ENCODE measurements at places on chromosomes 6 and 20.

- DNase-seq: no peak
These were observed 8.4 kb upstream of the CABLES2 start for GRCh38 chr20:62415354-62416111.

GRCh38 chr6:159540152-159540551 lies 152.9 kb downstream of the SOD2 start:
- DNase-seq: no peak

GRCh38 chr6:167817729-167818128 lies 9.0 kb upstream of the AFDN start:
- no peak for DNase-seq

GRCh38 chr6:166483026-166483425 lies 100.3 kb upstream of the MPC1 start:
- no peak for DNase-seq

DNA sequence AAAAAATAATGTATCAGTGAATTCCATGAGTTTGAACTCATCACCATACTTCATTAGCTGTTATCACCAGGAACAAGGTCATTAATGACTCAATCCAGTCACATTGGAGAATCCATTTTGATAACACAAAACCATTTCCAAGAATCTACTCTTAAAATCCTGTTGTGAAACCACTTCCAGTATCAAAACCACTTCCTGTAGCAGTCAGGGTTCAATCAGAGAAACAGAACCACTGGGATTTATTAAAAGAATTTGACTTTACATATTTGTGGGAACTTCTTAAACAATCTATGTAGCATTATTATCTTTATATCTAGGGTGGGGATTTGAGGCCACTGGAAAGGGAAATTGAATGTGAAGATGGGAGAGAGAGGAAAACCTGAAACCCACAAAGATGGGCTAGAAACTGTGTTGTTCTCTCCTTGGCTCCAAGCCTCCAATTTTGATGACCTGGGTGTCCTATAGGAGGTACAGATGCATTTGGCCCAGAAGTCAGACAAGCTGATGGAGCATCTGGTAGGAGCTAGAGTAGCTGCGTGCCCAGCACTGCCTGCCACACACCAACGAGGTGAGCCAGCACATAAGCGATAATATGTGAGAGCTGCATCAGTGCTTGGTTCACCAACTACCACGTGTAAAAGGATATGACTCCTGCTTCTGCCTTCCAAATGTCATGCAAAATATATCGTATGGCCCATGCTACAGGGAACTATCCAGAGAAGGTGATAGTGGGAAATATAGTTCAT lies 117.0 kb downstream of the TMEM200A start:
- no peak for DNase-seq

DNA sequence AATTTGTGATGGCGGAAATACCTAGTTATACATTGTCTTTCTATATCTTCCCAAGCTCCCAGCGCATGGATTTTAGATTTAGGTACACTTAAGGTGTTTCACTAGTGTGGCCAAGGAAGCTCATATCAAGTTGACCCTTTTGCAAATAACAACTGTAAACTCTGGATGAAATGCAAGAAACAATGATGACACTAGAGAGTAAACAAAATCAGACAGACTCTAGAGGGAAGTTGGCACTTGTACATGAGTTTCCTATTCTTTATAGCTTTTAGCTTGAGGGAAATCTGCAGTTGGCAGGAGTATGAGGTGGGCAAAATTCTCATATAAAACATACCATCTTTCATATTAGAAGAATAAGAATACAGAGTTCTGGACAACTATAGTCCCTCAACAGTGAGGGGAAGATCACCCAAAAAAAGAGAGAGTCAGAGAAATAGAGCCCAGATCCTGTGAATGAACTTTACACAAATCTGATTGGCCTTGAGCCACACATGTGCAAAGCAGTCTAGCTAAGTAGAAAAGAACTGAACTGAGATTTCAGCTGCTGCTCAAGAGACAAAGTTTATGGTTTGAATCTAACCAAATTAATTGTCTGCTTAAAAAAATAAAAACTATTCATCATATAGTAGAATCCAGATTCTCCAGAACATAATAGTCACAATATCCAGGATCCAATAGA lies 26.1 kb downstream of the TXLNB start:
- no peak for DNase-seq

- DNase-seq: no peak
These were observed 129.3 kb upstream of the KCNK16 start for GRCh38 chr6:39451831-39452230.

DNA sequence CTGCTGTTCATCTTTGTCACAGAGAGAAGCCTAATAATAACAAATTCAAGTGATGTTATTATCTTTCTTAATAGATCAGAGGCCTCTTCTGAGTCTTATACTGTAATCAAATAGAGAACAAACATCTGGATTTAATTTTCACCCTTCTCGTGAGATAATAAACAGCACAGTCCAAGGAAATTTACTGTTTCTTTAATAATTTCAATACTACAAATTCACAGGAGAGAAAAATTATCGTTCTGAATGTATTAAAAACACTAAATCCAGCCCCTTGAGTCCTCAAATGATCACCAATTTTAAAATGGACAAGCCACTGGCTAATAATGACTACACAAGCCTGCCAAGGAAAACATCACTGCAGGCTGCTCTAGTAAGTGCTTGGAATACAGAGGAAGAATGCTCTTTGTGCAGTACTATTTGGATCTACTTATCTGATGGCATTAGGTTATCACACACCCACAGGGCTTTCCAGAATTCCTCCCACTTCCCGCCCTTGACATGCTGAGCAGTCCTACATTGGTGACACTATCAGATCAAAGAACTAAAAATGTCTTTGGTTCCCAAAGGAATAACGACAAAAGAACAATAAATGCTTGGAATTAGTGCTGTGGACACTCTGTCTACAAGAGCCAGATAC lies 38.1 kb downstream of the SYNE1 start:
- no peak for DNase-seq

GRCh38 chr6:1606780-1607515 lies 2.8 kb upstream of the FOXC1 start:
- no peak for DNase-seq

- DNase-seq: no peak
These were observed 467.1 kb upstream of the RNF217 start for GRCh38 chr6:124494956-124495664.

- DNase-seq: no peak
These were observed 21.0 kb upstream of the NOL4L start for GRCh38 chr20:32606107-32606506.

- DNase-seq: peak; percentile 66
These were observed 15.8 kb downstream of the AARS2 start for GRCh38 chr6:44297063-44298038.

GRCh38 chr6:24079076-24079475 lies 46.9 kb upstream of the NRSN1 start:
- DNase-seq: no peak

- DNase-seq: no peak
These were observed 23.4 kb upstream of the CCN5 start for GRCh38 chr20:44691424-44692423.

GRCh38 chr20:2799688-2800520 lies 523 bp downstream of the CPXM1 start:
- DNase-seq: no peak

DNA sequence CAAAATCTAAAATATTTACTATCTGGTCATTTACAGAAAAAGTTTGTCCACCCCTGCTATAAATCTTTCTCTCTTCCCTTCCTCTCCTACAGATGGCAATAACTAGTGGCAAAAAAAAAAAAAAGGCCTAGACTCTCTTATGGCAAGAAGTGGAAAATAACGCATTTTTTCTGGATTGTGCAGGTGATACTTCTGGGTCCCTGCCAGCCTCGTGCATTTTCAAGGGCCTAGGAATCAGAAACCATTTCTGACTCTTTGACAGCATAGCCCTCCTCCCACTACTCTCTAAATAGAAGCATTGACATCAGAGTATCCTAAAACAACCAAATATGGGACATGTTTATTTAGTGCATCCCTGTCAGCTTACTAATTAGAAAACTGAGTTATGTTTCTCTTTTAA lies 251.0 kb downstream of the KHDC1L start:
- DNase-seq: no peak

DNA sequence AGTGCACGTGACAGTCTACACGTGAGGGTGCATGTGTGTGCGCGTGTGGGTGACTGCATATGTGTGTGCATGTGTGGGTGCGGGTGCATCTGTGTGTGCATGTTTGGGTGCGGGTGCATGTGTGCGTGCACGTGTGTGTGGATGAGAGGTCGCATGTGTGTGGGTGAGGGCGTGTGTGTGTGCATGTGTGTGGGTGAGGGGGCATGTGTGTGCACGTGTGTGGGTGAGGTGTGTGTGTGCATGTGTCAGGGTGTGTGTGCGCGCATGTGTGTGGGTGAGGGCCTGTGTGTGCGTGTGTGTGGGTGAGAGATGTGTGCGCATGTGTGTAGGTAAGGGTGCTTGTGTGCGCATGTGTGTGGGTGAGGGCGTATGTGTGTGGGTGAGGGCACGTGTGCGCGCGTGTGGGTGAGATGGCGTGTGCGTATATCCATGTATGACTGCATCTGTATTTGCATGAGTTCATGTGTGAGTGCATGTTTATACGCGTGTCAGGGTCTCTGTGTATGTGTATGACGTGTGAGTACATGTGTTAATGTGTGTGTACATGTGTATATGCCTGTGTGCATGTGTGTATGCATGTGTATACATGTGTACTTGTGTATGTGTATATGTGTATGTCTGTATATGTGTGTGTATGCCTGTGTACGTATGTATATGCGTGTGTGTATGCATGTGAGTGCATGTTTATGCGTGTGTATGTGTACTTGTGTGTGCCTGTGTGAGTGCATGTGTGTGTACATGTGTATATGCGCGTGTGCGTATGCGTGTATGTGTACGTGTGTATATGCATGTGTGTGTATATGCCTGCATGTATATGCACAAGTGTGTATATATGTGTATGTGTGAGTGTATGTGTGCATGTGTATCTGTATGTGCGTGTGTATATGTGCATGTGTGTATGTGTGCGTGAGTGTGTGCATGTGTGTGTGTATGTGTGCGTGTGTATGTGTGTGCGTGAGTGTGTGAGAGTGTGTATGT lies 4.1 kb upstream of the LIME1 start:
- DNase-seq: no peak

GRCh38 chr6:168182366-168182765 lies 103.4 kb upstream of the FRMD1 start:
- DNase-seq: no peak

GRCh38 chr6:124800222-124800621 lies 162.0 kb upstream of the RNF217 start:
- no peak for DNase-seq

GRCh38 chr6:107192830-107193229 lies 77.5 kb upstream of the BEND3 start:
- DNase-seq: no peak

- peak; percentile 72 for DNase-seq
These were observed 53.5 kb upstream of the BTN3A2 start for GRCh38 chr6:26311385-26312095.

GRCh38 chr6:55678330-55679224 lies 99.6 kb upstream of the HMGCLL1 start:
- no peak for DNase-seq

DNA sequence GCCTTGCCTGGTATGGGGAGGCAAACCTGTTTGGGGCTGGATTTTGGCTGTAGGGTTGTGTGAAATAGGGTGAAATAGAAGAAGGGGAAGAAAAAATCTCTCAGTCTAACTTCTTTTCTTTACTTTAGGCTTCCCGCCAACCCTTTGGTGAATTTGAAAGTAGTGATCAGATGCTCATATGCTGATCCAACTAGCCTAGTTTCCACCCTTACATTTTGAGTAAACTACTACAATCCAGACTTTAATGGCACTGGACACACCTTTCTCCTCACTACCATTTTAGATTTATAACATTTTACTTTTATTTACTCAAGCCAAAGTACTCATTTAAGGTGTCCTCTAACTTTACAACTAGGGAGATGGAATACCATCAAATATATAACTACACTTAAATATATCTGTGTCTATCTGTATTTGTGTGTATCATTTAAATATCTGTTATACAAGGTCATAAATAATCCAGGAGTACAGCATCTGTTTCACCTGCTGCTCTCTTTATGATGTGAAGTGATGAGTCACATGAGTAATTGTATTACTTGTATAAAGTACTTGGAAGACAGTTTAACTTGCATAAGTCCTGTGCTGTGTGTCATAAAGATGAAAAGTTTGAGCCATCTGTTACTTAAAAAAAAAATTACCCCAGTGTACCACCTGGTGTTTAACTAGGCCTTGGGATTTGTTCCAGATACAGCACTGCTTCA lies 172.1 kb downstream of the CDKAL1 start:
- no peak for DNase-seq

- no peak for DNase-seq
These were observed 244.8 kb upstream of the UFL1 start for GRCh38 chr6:96276856-96277255.

DNA sequence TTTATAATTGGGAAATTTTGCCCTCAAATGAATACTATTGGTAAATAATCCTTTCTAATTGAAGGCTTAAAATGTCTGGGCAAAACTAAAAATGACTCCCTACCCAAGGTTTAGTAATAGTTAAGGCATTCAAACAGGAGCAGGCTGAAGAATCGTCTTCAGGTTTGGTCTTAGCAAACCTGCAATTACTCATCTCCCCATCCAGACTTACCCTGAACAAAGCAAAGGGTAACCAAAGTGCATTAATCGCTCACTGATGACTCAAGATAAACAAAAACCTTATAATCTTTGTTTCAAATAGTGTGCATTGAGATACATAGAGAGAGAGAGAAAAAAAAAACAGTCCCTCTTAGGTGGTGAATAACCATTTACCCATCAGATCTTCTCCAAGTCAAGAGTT lies 225.5 kb downstream of the BMP2 start:
- DNase-seq: no peak

- DNase-seq: no peak
These were observed at the start of gene EGFL8 for GRCh38 chr6:32164295-32164694. Gene EGFL8, plus strand, starts transcription at chr6:32164595. Its CDS starts 1,571 bp downstream, at chr6:32166166.

DNA sequence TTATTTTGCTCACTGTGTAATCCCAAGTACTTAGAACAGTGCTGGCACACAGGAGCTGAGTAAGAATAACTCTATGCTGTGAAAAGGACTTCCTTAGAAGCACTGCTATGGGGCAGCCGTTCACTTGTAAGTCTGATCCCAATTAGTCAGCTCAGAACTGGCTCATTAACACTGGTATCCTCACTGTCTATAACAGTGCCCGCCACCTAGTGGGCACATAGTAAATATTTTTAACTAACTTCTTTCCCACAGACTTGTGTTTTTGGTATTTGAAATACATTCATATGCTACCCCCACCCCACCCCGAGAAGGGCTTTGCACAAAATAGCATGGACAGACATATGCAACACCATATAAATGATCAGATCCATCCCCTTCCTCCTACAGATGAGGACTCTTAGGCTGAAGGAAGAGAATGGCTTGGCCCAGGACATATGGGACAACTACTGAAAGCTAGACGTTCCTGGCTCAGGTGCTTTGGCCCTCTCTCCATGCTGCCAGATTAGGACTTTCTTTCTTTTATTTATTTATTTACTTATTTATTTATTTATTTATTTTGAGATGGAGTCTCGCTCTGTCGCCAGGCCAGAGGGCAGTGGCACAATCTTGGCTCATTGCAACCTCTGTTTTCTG lies 47.1 kb downstream of the DST start:
- DNase-seq: peak; percentile 59

DNA sequence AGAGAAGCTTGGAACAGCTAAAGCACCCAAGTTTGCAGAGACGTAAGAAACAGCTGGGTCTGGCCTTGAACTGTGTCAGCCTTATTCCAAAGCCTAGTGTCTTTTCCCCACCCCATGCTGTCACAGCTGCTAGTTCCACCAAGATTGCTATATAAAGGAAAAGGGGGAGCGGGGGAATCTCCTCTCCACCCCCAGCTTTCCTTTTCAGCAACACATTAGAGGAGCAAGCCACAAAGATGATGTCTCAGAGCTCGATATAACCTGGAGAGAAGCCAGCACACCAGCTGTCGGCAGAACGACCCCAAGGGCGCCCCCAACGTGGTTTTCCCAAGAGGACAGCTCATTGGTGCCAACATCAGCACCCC lies 36.5 kb downstream of the ATP9A start:
- no peak for DNase-seq
